ENCODE measurements at places on chromosomes 1 and 21.
A peak's percentile ranks its signal among the peaks of the same experiment; 100 is the strongest.

DNA sequence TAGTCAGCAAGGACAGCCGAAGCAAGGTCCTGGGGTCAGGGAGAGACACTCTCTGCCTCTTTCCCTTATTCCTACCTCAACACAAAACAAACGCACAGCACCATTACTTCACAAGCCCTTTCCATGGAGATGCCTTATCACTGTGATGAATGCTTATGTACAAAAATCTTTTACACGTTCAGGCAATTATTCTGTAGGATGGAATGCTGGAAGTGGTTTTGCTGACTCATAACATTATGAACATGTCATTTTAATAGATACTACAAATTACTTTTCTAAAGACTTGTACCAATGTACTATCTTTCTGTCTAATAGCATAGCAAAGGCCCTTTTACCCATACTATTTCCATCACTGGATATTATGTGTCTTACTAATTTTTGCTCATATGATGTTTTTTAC is 98.4 kb downstream of the TTLL7 start:
- DNase-seq, result no peak

- DNase-seq, result peak; percentile 94
Observed at GRCh38 chr1:1630191-1630964, 1.6 kb upstream of the MMP23B start.

DNA sequence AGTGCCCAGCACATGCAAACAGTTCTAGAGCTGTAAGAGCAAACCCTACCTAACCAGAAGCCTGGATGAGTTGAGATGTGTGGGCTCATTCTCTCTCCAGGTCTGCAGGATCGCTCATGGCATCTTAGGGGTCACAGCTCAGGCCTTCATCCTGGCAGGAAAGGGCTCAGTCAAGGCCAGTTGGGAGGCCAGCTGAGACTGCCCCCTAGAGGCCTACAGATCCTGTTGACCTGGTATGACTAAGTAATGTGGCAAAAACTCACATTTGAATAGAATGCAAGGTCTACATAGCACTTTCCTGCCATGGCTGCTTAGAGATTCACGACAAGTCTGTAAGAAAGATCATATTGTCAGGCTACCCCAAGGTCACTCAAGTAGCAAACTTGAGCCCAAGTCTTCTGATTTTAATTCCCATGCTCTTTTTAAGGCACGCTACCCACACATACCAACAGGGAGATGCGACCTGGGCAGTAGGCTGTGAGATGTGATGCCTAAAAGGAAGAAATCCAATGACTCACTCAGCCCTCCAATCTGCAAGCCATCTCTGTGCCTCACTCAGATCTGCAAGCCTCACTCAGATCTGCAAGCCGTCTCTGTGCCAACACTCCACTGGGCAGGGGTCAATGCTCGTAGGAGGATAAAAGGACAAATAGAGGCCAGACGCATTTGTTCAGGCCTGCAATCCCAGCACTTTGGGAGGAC is 5.1 kb upstream of the CAPN8 start:
- peak; percentile 24 for DNase-seq

DNA sequence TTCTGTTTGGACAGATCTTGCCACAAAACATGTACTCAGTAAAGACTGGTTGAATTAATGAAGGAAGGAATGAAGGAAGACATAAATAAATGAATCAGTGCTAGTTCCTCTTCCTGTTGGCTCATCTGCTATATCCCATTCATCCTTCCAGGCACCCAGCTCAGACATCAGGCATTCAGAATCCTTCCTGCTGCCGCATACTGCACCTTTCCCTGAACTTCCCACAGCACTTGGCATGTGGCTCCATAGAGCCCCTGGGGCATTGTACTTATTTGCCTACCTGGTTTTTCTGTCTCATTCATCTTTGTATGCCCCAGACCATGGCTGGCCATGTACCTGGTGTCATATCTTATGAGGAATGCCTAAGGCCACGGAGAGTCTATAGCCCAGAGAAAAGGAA is 34.4 kb upstream of the ZNF648 start:
- DNase-seq, result no peak

- DNase-seq, result no peak
Observed at GRCh38 chr1:29689372-29690030, 453.2 kb downstream of the PTPRU start.

- no peak for DNase-seq
Observed at GRCh38 chr1:18816808-18817207, 42.7 kb downstream of the TAS1R2 start.

DNA sequence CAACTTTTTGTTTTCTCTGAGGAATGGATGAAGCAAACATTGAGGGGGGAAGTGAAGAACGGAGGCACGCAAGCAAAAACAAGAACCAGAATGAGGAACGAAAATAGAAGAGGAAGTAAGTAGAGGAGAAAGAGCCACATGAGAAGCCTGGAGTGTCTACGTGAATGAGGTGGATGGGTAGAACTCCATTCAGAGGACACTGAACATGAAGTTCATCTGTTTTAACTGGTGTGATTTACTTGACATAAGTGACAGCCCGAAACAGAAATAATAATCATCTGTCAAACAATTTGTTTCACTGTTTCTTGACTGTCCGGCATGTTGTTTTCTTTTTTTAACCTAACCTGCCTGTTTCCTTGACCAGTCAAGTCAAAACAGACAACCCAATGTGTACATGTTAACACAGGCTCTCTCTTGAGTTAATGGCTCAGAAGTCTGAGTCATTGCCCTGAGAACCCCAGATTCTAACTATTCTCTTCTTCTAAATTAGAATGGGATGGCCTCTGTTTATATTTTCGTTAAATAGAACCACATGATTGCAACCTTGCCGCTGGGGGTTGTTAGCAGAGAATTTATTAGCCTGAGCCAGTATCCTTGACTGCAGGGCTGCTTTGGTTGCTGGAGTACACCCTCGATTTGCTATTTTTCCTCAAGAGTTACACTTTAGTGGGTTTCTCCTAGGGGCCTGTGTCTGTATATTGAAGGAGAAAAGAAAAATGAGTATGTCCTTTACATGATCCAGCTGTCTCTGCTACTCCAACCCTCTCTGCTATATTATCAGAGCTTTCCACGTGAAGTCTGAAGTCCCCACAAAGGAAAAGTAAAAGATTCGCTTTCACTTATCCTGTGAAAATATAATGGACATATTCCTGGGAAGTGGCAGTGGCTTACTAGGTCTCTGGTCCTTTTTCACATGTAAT is 151.7 kb downstream of the ZC3H11B start:
- no peak for DNase-seq

DNA sequence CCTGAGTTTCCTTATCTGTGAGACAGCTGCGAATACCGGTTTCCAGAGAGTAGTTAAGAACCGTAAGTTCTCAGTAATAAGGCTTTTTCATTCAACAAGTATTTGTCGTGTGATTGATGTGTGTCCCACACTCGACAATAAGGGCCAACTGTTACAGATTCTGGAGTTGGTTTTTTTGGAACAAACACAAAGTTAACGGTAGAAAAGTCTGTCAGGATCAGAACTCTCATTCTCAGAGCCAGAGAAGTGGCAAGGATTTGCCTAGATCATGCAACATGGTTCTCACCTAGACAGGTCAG is 837 bp downstream of the NUDC start:
- DNase-seq, result no peak

GRCh38 chr1:196381544-196381943 is 226.7 kb downstream of the KCNT2 start:
- no peak for DNase-seq

GRCh38 chr1:10160907-10161490 is 49.4 kb upstream of the KIF1B start:
- DNase-seq, result no peak
